Stimulated activated CD4-positive, alpha-beta T cell treated with anti-CD3 and anti-CD28 coated beads, Interleukin-12 subunit alpha, Interleukin-12 subunit beta, amount 100 ng/mL, for 48 hours (primary cell): ENCODE measurements at places on chromosomes 4 and X.

DNA sequence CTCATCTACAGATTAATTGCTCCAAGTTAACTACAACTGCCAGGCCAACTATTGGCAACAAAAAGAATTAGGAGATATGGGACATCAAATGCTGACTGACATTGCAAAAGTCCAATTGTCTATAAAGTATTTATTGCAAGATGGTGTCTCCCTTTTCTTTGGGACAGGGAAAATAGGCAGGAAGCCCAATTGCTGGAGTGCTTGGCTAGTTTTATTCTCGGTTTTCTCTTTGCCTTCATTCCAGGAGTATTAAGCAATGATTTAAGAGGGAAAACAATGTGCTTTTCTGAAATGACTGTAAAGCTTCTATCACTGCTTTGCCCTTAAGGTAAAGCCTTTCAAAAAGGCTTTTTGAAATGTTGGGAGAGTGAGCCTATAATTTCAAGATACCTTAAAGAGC lies 62.8 kb upstream of the DIAPH2 start:
- no peak for DNase-seq

GRCh38 chr4:22129454-22130029 lies 181.0 kb upstream of the KCNIP4 start:
- no peak for DNase-seq

DNA sequence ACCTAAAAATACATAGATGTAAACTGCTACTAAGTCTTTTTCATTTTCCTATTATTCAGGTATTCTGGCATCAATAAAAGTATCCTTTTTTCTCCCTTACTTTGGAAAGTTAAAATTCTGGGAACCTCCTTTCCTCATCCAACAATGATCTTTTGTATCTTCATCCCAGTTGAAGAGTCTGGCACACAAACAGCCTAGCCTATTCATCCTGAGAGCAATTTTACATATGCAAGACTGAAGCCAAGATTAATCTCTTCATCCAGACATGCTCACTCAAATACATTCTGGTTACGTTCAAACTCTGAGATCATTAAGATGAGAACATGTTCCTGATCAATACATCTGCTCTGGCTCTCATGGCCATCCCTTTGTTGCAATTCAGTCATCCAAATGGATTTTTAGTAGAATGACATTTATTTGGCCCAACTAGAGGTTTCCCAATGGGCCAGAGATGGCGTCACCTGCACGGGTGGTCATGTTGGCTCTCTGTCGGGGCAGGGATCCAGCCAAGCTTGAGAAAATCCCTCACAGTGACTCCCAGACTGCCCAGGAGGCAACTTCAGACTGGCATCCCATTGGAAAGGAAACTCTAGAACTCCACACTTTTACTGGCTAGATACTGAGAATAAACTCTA lies 135.3 kb upstream of the VCX2 start:
- DNase-seq: no peak

DNA sequence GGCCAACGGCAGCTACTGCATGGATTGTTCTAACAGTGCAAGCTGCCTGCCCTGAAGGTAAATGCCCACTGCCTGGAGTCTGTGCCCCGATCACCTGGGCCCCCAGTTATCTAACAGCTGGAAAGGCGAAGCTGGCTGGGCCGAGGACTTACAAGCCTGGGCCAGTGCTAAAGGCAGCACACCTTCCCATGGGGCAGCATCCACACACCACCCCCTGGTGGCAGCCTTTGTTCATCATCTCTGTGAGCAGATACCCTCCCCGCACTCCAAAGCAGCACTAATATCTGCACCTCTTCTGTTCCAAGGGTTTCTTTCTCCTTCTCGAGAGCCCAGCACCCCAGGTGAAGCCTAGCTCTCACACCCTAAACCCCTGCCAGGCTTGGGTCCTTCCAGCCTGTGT lies 7.6 kb downstream of the SLC2A9 start:
- DNase-seq: no peak

DNA sequence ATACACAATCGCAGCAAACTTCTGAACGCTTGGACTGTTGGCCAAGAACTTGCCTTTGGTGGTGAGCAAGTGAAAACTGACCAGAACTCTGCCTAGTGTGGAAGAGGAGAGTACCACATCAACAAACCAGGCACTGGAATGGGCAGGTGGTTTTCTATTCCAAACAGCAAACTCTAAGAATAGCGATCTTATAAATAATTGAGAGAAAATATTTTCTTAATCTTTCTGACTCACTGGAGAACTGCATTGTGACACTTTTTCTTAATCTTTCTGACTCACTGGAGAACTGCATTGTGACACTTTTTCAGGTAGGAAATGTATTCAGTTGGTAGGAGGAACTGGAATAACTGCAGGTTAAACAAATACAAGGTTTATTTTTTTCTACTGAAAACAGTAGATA lies 57.0 kb upstream of the SORBS2 start:
- DNase-seq: no peak

DNA sequence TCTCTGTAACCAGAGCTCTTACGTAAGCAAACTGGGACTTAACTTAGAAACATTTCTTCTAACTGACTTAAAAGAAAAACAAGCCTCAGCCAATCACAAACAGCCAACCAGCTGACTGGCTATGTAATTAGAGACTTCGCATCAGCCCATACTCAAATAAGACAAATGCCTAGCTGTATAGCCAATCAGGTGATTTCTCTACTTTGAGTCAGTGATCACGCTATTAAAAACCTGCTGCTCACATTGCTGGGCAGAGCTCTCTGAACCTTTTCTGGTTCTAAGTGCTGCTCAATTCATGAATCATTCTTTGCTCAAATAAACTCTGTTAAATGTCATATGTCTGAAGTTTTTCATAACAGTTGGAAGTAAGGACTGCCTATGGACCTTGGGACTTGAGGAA lies 9.9 kb upstream of the SMIM10L2A start:
- DNase-seq: no peak

DNA sequence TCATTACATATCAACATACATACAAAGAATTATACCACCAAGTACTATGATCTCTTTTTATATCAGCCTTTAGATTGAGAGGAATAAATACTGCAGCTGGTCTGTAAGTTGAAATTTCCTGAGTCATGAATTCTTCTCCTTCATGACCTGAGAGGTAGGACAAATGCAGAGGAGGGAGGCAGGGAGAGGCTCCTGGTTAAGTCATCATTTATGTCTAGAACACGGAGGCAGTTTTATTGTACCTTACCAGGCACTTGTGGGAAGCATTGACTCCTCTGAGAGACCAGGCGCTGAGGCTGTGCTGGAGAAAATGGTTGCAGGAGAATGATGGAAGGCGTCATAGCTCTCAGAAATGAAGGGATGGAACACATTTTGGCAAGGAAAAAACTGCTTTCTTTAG lies 12.5 kb upstream of the CASK start:
- no peak for DNase-seq

DNA sequence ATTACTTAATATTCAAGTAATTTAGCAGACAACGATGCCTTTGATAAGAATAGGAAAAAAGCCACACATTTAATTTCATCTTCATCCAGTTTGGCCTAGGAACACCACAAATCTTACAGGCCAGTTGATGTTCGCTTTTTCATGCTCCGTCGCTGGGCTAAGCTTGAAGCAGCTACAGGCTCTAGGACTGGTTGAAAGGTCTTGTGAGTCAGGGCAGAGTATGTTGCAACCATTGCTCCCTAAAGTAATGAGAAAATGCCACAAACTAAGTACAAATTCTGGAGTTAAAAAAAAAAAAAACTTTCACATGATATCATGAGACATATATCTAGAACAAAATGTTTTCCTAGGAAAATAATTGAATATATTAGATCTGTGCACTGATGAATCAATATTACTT lies 123.8 kb downstream of the RPS6KA6 start:
- no peak for DNase-seq

DNA sequence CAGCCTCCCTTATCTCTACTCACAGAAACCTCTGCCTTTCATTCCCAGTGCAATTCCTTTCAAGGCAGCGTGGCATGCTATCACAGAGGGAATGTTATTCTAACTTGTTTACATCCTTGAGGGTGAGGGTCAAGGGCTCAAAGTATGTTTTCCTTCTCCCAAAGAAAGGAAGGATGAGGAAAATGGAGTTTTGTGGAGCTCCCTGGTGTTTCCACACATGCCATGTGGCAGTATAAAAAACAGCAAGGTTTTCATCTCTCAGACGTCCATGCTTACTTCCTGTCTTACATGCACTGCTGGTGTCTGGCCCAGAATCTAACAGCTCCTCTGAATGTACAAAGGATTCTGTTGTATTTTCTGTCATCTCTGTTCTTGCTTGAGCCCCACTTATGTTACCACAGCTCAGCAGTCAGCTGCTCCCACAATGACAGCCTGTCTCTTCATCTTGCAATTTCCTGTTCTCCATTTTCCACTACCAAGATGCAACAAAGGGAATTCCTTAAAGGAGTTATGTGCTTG lies 128.0 kb downstream of the SNCA start:
- DNase-seq: no peak

- no peak for DNase-seq
These were observed 33.9 kb downstream of the PCDH7 start for GRCh38 chr4:30754021-30754420.

- no peak for DNase-seq
These were observed 177.7 kb downstream of the RBM46 start for GRCh38 chr4:154958621-154959358.
